ENCODE measurements at places on chromosomes 5 and 9.

- DNase-seq, result no peak
Measured at GRCh38 chr9:34282096-34282495, 47.0 kb downstream of the KIF24 start.

DNA sequence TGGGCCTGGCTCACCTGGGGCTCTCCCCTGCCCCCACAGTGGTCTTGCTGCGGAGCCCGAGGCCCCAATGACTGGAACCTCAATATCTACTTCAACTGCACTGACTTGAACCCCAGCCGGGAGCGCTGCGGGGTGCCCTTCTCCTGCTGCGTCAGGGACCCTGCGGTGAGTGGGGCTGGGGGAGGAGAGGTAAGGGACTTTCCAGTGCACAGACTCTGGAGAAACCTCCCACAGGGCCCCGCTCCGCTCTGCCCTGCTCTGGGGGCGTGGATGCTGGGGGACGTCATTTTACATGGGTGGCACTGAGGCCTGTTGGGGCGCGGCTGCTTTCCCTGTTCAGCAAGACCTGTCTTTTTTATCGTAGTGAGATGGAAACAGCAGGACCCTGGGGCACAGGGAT lies 7.6 kb downstream of the TSPAN17 start:
- no peak for DNase-seq

GRCh38 chr5:173764332-173765028 lies 123.7 kb upstream of the CPEB4 start:
- DNase-seq, result no peak

- no peak for DNase-seq
Measured at GRCh38 chr9:115211413-115212124, 93.6 kb upstream of the TNC start.

DNA sequence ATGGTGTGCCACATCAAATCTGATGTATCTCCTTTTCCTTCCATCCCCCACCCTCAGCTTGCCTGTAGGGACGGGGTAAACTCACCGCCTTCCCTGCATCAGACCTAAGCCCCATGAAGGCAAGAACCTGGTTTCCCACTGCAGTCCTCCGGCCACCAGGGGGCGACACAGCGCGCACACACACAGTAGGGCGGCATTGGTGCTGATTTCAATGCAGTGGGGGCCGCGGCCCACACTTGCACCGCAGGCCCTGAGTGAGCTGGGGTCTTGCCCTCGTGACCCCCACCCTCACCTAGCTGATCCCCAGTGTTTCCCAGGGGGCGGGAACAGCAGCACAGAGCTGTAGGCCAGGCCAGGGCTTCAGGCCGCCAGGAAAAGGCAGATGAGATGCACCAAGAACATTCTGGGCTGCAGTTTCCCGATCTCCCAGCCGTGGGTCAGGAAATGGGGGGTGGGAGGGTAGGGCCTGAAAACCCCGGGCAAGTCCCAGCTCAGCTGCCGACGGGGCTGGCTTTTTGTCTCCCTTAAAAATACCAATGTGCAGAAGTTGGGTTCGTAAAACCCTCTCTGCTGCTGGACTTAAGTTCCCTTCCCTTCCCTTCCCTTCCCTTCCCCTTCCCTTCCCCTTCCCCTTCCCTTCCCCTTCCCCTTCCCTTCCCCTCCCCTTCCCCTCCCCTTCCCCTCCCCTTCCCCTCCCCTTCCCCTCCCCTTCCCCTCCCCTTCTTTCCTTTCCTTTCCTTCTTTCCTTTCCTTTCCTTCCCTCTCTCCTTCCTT lies 19.5 kb downstream of the FAM163B start:
- DNase-seq, result peak; percentile 56

DNA sequence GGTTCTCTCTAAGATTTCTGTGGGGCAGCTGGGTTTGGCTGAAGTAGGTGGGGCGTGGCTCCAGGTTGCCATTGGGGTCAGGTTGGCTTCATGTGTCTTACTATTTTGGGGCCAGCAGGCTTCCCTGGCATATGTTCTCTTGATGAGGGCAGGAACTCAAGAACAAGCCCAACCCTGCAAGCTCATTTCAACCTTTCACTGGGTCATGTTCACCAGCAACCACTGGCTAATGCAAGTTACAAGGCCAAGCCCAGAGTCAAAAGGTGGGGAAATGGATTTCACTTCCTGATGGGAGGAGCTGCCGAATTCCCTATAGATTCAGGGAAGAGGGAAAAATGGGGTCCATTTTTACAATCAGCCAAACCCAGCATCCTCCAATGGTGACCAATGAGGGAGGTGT lies 34.0 kb upstream of the HAND1 start:
- no peak for DNase-seq

- DNase-seq, result no peak
Measured at GRCh38 chr9:13705373-13705772, 425.9 kb upstream of the MPDZ start.

DNA sequence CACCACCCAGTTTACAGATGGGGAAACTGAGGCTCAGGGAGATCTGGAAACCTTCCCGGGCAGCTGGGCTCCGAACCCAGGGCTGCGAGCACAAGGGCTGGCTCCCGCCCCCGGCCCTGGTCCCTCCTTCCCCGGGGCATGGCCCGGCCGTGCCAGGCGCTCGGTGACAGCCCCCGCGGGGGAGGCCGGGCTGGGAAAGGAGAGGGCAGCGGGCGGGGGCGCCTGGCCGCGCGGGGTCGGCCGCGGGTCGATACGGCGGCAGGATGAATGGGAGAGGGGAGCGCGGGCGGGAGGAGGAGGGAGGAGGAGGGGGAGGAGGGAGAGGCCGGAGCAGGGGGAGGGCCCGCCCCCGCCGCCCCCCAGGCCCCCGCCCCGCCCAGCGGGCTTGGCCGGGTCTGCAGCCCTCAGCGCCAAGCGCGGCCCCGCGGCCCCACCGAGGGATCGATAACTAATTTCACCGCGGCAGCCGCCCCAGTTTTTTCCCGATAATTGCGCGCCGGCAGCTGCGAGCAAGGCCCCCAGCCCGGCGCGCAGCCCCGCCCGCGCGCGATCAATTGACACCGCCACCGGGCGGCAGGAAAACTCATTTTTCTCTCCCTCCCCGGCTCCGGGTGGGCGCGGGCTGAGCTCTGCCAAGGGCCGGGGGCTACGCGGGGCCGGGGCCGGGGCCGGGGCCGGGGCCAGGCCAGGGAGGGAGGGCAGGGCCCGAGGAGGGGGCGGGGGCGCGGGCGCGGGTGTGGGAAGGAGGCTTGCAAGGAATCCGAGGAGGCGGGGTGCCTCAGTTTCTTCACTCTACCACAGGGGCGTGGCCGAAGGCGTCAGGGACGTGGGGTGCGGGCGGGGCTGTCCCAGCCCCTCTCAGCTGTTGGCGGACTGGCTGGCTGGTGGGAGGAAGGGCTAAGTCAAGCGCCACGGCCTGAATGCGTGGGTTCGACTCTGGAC lies 52.1 kb downstream of the C9orf50 start:
- DNase-seq, result no peak

DNA sequence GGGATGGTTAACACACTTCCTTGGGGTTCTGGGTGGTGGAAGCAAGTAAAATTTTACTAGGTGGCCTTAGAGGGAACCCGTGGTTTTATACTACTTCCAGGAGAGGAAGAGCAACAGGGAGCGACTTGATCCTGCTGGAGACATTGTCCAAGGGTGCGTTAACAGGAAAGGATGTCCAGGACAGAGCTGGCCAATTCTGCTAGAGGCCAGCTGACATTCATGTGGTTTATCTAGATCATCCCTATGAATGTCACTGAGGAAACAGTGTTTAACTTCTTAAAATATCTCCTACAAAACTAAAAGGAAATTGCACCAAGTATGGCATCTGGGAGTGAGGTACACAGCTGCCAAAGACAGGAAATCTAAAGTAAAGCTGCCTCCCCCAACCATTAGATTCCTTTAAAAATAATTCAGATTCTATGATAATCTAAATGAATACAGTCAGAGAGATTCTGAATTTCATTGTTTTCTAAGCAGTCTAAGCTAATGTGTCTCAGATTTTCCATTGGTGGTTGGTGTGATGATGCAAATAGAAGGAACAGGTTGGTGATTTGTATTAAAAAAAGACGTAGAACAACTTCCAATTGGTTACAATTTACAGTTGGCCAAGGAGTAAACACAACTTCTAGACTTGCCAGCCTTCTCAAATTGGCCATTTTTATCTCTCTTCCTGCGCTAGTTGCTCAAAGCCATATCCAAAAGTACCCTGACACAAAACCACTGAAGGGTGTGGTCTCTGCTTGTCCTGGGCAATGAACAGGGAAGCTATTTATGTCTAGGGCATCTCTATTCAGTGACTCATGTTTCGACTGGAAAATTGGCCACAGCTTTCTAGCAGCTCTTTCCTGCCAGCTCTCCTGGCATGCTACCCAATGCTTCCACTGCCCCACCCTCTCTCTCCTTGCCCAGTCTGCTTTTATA lies 574.7 kb upstream of the MEF2C start:
- no peak for DNase-seq

- DNase-seq, result no peak
Measured at GRCh38 chr5:7578071-7578470, 182.1 kb downstream of the ADCY2 start.

DNA sequence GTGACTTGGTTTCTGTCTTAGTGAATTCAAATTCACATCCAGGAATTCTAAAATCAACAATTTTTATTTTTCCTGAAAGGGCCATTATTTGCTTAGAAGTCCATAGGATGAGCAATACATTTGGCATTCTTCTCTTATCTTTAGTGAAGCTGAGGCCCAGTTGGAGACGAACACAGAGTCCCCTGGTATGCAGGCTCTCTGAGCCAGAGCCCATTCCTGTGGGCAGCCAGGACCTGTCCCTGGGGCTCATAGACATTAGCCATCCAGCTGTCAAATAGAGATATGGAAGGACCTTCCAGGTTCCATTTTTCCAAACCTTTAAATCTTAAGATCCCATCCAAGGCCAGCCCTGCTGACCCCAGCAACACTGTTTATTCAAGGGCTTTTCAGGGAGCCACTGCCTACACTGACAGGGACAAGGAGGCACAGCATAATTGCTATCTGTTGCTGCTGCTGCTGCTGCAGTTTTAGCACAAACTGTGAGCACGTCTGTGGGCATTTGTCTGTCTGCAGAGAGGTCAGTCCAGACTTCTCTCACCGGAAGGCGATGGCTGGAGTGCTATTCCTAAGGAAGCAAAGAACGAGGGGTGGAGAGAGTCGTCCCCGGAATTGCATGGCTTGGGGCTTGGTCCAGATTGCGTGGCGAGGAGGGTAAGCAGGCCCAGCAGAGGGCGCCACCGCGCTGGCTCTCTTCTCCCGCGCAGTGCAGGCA lies 639.0 kb downstream of the CCDC171 start:
- DNase-seq, result peak; percentile 24

DNA sequence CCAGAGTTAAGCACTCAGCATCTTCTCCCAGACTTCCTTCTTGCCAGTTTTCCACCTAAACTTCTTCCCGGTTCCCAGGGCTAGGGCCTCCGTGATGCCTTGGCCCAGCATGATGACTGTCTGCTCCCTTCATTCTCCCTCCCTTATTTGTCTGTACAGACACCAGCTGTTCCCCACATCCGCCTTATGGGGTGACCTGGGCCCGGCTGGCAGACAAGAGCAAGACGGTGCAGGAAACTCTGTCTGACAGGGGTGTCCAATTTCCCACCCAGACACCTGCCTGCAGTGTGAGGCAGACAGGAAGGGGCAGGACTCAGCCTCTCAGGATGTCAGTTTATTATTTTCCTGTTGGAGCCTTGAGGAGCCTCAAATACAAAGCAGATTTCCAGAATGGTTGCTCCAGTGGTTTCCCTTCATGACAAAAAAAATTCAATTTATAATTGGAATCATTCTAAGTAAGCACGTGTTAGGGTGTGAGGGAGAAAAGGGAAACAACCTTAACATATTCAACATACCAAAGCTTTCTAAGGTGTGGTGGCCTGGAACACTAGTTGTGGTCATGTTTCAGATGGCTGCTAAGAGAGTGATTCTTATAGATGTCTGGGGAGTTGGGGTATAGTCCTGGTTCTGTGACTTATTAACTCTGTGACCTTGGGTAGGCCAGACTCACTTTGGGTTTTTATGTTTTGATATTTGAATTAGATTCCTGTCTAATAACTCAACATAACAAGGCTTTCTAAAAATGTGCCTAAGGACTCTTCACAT lies 234.5 kb downstream of the PAPPA start:
- no peak for DNase-seq

DNA sequence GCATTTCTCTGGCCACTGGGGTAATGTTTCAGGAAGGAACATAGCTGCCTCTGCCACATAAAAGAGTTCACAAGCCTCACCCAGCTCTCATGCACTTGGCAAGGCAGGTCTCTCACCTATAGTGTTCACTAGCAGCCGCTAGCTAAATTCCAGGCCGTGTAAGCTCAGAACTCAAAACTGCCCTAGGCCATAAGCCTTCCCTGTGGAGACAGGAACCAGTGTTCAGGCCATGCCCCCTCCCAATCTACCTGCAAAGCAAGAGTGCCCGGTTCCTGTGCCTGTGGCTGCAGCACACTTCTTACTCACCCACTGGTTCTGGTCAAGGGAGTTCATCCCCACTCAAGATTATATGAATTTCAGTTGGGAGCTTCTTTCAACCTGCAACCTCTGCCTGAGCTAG lies 60.7 kb upstream of the ZNF169 start:
- DNase-seq, result no peak

DNA sequence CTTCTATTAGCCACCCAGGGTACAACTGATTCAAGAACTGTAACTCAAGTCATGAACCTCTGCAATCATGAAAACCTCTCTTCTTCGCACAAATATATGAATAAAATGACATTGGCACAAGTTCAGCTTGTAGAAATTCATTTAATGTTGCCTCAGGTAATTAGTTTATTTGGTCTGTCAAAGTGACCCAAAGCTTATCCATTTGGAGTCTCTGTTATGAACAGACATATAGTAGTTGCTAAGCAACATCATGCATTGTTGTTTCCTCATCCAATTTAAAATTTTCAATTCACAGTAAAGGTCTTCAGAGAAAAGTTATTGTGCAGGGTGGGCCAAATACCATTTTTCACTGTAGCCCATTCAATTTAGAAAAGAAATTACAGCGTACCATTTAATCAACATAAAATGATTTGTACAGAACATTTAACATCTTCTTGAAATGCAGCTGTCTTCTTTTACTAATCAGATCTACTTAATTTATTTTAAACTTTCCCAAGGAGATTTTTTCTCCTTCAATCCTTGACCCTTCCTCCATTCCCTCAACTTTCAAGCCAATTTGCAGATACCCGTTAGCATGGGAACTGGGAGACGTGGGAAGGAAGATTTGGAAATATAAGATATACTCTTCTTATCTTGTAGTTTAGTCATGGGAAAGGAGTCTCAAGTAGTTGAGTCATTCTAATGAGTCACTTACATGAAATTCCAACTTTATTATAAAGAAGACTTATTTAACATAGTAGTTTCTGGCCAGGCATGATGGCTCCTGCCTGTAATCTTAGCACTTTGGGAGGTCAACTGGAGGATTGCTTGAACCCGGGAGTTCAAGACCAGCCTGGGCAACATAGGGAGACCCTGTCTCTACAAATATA lies 231.3 kb downstream of the ATPSCKMT start:
- DNase-seq, result no peak

GRCh38 chr5:7815892-7816534 lies 34.9 kb downstream of the CFAP90 start:
- peak; percentile 61 for DNase-seq

DNA sequence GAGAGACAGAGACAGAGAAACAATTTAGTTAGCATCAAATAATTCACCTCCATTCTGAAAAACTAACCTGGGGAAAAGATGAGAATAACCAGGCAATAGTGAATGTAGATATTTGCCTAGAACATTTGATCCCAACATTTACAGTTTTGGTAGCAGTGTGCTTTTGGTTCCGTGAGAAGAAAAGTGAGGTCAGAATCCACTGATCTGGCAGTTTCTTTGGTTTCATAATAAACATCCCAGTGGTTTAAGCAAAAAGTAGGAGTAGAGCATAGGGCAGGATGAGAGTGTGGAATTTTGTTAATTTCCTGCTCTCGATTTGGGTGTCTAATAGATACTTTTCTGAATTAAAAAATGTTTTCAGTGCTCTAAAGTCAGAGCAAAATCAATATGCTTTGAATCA lies 887.0 kb downstream of the NR2F1-AS1 start:
- DNase-seq, result no peak
